ENCODE measurements at places on chromosomes 3 and 15.

- DNase-seq = no peak
Measured at GRCh38 chr3:16798738-16799137, 86.0 kb upstream of the PLCL2 start.

DNA sequence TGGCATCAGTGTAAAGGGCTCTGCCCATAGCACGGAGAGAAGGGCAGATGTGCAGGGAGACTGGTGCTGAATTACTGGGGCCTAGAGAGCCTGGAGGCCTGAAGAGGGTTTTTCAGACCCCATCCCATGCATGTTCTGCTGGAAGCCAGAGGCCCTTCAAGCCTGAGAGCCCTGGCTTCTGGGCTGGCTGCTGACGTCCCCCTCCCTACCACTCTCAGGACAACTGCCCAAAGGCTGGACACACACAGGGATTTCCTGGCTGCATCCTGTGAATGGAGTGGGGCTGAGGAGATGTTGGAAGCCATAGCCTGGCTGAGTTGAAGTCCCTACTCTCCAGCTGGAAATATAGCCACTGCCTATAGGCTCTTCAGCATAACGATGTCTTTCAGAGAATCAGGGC is 16.9 kb upstream of the DOCK3 start:
- DNase-seq = no peak

GRCh38 chr3:160343132-160343531 is 55.9 kb downstream of the IFT80 start:
- no peak for DNase-seq

DNA sequence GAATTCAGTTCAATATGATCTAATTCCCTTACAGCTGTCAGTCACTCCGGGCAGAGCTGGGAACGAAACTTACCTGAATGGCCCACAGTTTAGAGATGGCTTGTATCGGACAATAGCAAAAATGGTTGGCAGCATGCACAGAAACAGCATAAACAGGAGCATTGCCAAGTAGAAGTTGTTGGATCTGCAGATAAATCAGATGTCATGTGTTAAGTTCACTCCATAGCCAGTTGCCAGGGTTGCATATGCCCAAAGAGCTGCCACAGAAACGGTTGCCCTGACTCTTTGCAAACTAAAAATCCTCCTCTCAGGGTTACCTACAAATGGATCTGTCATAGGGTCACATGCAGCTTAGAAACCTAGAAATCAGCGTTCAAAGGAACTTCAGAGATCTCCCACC is 15.4 kb upstream of the STARD5 start:
- DNase-seq = no peak

- DNase-seq = no peak
Measured at GRCh38 chr3:188299068-188299467, 145.1 kb downstream of the LPP start.

DNA sequence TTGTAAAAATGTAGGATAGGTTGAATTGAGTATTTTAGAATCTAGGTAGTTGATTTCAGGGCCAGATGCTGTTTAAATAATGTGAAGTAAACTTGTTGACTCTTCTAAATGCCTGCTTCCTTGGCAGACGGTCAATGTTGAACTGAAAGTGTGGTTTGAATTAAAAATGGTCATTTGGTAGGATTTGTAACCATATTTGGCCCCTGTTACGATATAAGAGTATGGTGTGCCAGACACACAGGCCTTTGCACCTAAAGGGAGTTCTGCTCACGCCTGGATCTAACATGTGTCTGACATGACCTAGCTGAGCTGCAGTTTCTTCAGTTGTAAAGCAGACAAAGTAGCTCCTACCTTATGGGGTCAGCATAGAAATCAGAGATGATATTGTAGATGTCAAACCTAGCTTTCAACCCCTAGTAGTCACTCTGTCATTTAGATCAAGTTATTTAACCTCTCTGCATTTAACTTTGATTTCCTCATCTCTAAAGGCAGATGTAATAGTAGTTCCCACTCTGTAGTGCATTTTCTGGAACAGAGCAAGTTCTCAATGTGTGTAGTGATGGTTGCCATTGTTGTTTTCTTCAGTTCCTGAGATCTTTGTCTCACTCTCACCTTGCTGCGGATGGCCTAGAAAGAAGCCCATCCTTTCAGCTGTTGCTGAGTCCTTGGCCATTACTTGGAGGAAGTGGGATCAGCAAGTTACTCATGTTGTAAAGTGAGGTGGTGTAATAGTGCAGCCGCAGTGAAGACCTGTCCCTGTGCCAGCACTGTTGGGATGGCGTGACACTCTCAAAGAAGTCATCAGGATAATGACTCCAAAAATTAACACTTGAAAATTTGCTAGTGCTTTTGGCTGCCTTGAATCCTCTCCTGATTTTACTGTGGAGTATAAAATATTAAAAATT is 90.2 kb downstream of the GHSR start:
- no peak for DNase-seq

DNA sequence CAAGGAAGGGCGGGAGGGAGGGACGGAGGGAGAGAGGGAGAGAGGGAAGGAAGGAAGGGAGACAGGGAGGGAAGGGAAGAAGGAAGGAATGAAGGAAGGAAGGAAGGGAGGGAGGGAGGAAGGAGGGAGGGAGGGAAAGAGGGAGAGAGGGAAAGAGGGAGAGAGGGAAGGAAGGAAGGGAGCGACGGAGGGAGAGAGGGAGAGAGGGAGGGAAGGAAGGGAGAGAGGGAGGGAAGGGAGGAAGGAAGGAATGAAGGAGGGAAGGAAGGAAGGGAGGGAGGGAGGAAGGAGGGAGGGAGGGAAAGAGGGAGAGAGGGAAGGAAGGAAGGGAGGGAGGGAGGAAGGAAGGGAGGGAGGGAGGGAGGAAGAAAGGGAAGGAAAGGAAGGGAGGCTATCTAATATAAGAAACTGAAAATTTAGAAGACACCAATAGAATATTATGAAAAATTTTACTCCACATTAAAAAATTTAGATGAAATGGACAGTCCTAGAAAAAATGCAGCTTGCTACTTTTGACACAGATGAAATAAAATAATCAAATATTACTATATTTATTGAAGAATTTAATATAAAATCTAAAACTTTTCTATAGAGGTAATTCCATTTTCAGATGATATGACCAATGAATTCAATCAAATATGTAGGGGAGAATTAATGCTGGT is 280.3 kb upstream of the SLITRK3 start:
- no peak for DNase-seq

- no peak for DNase-seq
Measured at GRCh38 chr3:47024932-47025331, 45.5 kb downstream of the NBEAL2 start.

GRCh38 chr15:66925721-66926120 is 139.7 kb upstream of the SMAD3 start:
- DNase-seq = no peak

GRCh38 chr3:124318014-124318413 is 326.1 kb upstream of the ROPN1 start:
- no peak for DNase-seq
